Anterior cingulate cortex (tissue), 58 donors: ENCODE measurements at places on chromosomes 1 and 21.

DNA sequence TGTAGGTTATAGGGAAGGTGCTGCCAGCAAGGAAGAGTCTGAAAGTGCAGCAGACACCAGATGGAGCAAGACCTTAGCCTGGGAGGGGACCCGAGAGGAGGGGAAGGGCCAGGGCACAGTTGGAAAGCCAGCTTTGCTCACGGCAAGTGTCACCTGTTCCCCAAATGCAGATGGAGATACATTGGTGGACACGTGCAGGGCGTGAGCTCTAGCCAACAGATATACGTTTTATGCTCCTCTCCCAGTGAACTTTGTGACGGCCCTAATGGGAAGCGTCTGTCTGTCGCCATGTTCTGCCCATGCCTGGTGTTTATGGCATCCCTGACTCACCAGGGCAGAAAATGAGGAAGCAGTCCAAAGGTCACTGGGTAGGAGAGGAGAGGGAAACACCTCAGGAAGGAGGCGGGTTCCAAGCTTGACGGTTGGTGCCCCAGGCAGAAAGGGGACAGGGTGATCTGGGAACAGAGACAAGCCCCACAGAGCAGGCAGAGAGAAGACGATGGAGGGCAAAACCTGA, 7.6 kb downstream of the GPA33 start:
- DNase-seq, result no peak

DNA sequence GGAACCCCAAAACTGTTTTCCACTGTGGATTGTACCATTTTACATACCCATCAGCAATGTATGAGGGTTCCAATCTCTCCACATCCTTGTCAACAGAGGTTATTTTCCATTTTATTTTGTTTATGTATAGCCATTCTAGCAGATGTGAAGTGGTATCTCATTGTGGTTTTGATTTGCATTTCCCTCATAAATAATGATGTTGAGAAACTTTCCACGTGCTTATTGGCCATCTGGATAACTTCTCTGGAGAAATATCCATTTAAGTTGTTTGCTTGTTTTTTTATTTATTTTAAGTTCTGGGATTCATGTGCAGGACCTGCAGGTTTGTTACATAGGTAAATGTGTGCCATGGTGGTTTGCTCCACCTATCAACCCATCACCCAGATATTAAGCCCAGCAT, 280.2 kb upstream of the USP25 start:
- no peak for DNase-seq

GRCh38 chr21:33968080-33968994, 52.7 kb upstream of the ATP5PO start:
- no peak for DNase-seq

GRCh38 chr1:178311164-178311563, 185.6 kb downstream of the CLEC20A start:
- DNase-seq, result no peak

DNA sequence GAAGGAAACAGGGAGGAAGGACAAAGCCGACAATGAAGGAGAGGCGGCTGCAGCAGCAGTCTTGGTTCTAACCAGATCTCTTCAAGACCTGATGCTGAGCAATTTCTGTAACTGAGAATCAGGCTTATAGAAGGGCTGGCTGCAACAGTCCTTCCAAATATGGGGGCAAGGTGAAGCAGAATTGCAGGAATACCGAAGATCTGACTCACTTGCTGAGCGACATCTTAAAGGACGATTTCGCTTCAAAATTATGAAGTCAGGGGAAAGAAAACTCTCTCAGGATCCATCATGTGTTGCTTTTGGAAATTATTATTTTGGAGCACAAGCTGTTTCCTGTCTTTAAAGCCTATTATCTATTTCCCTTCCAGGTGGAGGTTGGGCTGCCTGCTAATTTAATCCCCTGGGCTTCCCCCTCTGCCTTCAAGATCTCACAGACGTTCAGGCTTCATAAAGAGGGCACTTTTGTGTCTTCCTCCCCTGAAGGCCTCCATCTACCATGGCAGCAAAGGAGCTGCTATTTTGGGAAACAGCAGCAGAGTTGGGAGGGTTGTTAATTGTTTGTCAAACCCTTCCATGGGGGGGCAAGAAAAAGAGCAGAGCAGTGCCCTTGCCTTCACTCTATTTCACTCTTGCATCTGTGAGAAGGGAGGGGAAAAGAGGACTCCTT, 10.8 kb upstream of the IER5 start:
- no peak for DNase-seq

DNA sequence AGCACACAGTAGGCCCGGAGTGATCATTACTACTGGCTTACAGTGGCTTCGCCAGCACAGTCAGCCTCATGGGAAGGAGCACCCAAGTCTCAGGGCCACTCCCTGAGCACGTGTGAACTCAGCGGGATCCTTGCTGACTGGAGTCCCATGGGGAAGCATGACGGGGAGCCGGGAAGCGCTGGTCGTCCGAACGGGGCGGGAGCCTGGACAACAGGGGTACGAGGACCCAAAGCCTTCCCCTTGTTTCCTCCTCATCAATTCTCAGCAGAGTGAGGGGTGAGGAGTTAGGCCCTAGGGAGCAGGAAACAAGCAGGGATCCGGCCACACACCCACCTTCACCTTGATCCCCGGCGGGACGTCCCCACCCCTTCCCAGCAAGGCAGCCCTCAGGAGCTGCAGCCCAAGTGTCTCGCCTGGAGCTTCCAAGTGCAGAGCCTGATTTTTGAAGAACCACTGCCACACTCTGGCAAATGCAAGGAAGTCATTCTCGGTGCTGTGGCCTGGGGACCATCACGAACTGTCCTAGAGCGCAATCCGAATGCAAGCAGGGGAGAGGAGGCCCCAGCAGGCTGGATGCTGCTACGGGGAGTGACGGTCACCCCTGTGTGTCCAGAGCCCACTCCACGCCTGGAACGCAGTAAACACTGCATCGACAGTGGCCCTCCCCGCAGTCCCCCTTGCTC, 35.5 kb downstream of the TOMM20 start:
- DNase-seq, result no peak

DNA sequence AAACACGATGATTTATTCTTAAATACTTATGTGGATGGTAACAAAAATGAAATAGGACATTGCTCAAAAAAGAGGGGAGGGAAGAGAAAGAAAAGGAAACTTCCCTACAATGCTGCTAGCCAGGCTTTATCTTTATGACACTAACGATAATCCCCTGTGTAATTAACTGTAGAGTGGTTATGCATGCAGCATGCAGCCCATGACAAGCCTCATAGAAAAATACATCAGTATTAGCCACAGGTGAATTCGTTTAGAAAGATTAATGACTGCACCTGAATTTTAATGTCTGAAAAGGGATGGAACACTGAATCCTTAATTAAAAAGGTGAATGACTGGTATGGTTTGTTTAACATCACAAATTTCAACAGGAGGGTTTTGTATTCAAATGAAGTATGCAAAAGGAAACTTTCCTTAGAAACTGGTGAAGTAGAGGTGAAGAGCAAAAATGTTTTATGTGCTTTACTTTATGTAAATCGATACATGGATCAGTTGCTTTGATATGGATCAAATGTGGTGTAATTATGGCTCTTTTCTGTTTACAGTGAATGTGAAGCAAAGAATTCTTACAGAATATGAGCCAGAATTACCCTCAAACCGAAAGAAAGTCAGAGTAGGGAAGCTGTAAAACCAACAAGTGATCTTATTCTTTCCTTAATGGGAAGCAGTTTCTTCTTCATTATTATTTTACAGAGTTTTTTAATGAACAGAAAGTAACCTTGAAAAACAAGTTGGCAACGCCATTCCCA, 569.6 kb upstream of the ADGRL2 start:
- no peak for DNase-seq

- DNase-seq, result no peak
Observed at GRCh38 chr1:210151052-210151672, 81.4 kb upstream of the SERTAD4 start.

- DNase-seq, result peak; percentile 49
Observed at GRCh38 chr1:153728305-153729066, 636 bp downstream of the INTS3 start.

- DNase-seq, result no peak
Observed at GRCh38 chr1:157487096-157487495, 65.2 kb downstream of the FCRL5 start.

- no peak for DNase-seq
Observed at GRCh38 chr1:224800486-224801119, 128.9 kb upstream of the DNAH14 start.

GRCh38 chr1:244303610-244303969, 148.1 kb downstream of the ADSS2 start:
- no peak for DNase-seq

DNA sequence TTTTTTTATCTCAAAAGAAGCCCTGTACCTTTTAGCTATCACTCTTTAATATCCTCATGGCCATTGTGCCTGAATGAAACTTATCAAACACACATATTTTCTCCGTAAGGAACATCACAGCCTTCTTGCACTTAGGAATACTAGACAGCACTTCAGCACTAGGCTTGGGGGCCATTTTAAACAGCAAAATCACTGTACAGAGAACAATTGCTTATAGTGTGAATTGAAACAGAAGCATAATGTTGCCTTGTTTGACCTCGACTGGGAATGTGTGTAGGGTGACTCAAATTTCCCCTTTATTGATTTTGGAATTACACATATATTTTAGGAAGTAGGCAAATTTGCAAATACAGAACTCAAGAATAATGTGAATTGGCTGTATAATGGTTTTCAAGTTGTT, 36.4 kb downstream of the KYAT3 start:
- DNase-seq, result no peak

DNA sequence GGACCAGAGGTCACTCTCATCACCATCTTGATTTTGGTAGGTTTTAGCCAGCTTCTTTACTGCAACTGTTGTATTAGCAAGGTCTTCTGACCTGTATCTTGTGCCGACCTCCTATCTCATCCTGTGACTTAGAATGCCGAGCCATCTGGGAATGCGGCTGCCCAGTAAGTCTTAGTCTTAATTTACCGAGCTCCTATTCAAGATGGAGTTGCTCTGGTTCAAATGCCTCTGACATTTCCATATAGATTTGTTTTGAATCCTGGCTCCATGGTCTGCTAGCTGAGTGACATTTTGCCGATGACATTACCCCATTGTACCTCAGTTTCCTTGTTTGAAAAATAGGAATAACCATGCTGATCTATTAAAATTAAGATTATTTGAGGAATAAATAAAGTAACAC, 193.9 kb upstream of the HMCN1 start:
- DNase-seq, result no peak

- no peak for DNase-seq
Observed at GRCh38 chr1:154456631-154457030, 45.4 kb upstream of the TDRD10 start.

- no peak for DNase-seq
Observed at GRCh38 chr1:115495625-115496024, 146.1 kb upstream of the VANGL1 start.

GRCh38 chr1:239164451-239165180, 221.8 kb upstream of the CHRM3 start:
- DNase-seq, result no peak

GRCh38 chr1:53291574-53291973, 36.3 kb downstream of the LRP8 start:
- DNase-seq, result no peak

DNA sequence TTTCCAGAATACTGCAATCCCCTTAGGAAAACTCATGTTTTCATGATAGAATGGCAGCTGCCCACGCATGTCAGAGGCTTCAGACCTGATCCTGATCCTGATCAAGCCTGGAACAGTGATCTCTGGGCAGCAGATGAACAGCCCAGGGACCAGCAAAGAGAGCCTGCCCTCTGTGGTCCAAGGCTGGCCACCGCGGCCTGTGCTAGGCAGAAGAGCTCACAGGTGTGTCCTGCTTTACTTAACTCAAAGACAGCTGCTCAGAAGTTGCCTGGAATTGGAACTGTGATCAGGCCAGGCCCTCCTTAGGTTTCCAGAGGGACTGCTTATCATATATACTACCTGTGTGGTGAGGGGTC, 21.2 kb upstream of the BCAR3 start:
- DNase-seq, result no peak

DNA sequence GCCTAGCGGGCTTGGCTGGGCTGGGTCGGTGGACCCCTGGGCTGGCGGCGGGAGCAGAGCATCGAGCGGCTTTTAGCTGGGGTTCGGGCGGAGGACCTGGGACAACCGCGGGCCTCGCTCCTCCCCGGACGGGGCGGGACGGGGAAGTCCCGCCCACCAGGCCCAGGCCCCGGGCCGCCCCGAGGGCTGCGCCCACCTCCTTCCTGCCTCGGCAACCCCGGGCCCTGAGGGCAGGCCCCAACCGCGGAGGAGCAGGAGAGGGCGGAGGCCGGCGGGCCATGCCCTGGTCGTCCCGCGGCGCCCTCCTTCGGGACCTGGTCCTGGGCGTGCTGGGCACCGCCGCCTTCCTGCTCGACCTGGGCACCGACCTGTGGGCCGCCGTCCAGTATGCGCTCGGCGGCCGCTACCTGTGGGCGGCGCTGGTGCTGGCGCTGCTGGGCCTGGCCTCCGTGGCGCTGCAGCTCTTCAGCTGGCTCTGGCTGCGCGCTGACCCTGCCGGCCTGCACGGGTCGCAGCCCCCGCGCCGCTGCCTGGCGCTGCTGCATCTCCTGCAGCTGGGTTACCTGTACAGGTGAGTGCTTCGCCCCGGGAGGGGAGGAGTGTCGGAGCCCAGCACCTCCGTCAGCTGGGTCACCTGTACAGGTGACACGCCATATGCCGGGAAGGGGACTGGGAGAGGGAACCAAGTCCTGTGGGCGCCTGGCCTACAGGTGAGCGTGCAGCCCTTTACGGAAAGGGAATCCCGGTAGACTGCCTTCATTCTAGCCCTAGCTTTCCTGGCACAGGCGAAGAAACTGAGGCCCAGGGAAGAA, at the start of gene XKR8:
Gene XKR8, plus strand, starts transcription at position 182 of the 812 bp plus-strand sequence. Its CDS starts 97 bp downstream, at position 279.
- DNase-seq, result peak; percentile 66

- no peak for DNase-seq
Observed at GRCh38 chr1:178495741-178496409, 889 bp downstream of the CLEC20A start.

DNA sequence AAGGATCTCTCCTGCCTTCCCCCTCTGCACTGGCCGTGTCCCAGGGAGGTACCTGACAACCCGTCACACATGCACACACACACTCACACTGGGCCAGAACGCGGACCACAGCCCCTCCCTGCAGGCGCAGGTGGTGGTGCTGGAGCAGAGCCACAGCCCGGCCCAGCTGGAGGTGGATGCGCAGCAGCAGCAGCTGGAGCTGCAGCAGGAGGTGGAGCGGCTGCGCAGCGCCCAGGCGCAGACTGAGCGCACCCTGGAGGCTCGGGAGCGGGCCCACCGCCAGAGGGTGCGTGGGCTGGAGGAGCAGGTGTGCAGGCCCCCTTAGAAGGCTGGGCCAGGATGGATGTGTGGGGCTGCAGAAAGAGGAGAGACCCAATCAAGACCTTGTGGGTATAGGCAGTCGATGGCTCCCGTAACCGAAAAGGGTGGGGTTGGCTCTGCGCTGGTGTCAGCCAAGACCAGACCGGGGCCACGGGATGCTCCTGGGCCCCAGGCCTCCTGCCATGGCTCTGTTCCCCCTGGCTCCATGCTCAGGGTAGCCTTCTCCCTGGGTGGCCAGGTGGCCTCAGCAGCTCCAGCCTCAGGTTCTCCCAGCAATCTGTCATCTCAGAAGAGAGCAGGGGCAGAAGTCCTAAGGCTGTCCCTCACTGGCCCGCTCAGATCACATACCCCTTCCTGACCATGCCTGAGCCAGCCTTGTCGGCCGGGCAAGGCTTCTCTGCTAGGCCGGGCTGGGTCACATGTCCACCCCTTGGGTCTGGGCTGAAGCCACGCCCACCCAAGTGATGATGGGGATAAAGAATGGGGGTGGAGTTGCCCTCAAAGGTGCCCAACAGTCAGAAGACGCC, 8.9 kb downstream of the MFAP2 start:
- no peak for DNase-seq
